Esophagus squamous epithelium (tissue), 5 donors: ENCODE measurements at places on chromosomes 12 and 14.

DNA sequence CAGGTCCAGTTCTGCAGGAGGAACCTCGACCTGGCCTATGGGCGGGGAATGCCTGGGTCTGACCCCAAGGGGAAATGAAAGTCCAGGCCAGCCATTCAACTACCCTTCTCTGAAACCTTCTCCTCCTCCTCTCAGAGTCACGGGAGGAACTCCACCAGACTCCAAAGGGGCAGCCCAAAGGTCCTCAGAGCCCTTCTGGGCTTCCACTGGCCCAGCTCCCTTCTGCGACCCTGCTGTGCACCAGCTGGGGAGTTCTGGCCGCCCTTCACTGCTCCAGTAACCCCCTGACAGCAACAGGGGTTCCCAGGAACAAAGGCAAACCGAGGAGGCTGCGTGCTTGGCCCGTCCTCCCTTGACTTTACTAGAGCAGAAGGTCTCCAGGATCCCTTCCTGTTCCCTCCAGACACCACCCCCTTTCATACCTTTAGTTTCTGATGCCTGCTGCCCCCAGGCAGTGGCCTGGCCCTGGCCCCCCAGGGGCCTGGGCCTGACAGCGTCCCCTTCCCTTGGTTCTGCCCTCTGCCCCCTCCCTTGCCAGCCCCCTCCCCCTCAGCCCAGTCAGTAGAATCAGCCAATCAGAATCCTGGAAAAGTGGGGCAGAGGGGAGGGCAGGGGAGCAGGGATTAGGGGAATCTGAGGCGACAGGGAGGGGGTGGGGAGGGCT lies 850 bp upstream of the ZNF385A start:
- peak overlapping the region; percentile 91 for H3K27ac ChIP-seq
- H3K27me3 ChIP-seq = no peaks in the 10 kb centered on the region
- peaks cover 45% of the 10 kb centered on the region for H3K4me1 ChIP-seq
- no peaks in the 10 kb centered on the region for H3K36me3 ChIP-seq
- no peak for DNase-seq

DNA sequence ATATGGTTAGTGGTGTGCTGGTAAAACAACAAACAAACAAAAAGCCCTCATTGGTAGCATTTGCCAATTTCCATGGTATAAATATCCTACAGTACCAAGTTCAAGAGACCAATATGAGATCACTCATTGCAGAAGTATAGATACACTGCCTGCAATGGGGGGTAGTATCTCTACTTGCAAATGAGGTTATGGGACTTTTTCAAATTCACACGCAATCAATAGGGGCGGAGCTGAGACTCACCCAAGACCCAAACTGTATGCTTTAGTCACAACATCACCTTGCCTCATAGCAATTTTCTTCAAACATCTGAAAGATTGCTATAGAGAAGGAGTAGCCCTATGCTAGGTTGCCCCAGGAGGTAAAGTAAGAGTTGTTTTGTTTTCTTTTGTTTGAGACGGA lies 93.7 kb downstream of the VCPKMT start:
- peaks cover 4% of the 10 kb centered on the region for H3K4me1 ChIP-seq
- no peak for DNase-seq
- H3K4me3 ChIP-seq = no peak overlapping the region
- H3K36me3 ChIP-seq = no peaks in the 10 kb centered on the region

- H3K4me1 ChIP-seq = peaks cover 21% of the 10 kb centered on the region
- DNase-seq = no peak
- H3K4me3 ChIP-seq = no peak overlapping the region
- no peaks in the 10 kb centered on the region for H3K36me3 ChIP-seq
These were observed 8.6 kb upstream of the ALDH2 start for GRCh38 chr12:111758120-111758561.

DNA sequence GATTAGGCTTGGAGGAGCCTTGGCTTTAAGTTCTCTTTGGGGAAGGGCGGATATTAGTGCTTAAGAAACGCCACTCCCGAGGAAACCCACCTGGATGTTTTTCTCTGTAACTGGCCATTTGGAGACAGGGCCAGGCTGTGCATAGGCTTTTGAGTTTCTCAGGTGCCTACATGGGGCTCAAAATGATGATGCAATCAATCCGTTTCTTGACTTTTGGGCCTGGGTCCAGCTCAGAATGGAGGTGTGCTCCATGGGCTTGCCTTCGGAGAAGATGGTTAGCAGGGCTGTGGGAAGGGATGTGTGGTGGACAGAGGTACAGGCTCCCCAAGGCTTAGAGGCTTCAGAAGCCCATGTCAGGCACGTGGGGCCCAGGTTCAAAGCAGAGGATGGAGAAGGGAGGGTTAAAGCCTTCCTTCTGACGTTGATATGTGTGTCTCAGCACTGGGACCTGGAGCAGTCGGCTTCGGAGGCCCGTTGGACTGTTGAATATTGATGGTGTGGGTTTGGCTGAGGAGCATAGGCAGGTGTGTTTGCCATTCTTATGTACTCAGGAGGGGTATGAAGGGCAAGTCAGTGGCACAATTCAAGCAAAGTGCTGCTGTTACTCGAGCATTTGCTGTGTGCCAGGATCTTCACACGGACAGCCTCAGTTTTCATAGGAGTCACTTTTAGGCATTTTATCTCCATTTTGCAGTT lies 82.8 kb downstream of the SLC25A47 start:
- H3K36me3 ChIP-seq = no peaks in the 10 kb centered on the region
- peaks cover 15% of the 10 kb centered on the region for H3K4me1 ChIP-seq
- no peaks in the 10 kb centered on the region for H3K27me3 ChIP-seq
- no peak overlapping the region for H3K4me3 ChIP-seq
- H3K27ac ChIP-seq = no peak overlapping the region

GRCh38 chr14:100589760-100590469 lies 2.7 kb upstream of the BEGAIN start:
- no peak overlapping the region for H3K27ac ChIP-seq
- H3K4me3 ChIP-seq = no peak overlapping the region
- H3K4me1 ChIP-seq = peaks cover 17% of the 10 kb centered on the region
- no peak for DNase-seq
- H3K27me3 ChIP-seq = peaks cover 6% of the 10 kb centered on the region

DNA sequence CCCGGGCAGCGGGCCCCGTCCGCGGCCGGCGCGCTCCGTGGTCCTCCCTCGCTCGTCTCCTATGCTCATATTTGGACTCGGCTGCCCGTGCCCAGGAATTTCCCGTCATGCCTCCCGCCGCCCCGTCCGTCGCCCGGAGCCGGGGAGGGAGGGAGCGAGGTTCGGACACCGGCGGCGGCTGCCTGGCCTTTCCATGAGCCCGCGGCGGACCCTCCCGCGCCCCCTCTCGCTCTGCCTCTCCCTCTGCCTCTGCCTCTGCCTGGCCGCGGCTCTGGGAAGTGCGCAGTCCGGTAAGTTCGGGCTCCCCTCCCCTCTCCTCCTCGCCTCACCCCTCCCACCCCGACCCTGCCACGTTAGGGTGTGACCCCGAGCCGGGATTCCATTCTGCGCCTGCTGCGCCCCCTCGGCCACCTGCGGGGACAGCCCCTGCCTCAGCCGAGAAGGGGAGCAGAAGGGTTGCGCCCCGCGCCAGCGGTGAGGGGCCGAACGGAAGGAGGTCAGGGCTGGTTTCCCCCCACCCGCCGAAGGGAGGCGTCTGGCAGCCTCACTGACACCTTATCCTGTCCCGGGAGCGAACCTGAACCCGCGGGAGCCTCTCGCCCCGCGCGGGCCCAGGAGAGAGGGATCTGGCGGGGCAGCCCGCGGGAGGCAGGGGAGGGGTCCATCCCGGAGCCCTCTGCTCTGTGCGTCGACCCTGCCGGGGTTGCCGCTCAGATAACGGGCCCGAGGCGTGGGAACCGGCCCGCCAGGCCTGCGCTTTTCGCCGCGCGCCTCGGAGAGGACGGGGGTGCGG lies at the start of gene MSRB3:
TSS of gene MSRB3 (plus strand) at position 108 of the 793 bp plus-strand sequence. CDS start 29,897 bp downstream, outside the sequence.
- no peaks in the 10 kb centered on the region for H3K27me3 ChIP-seq
- no peak for DNase-seq
- peak within 1 kb of the TSS; percentile 94 for H3K27ac ChIP-seq
- H3K36me3 ChIP-seq = no peaks in the 10 kb centered on the region
- peaks cover 35% of the 10 kb centered on the region for H3K4me1 ChIP-seq
- H3K4me3 ChIP-seq = peak within 1 kb of the TSS; percentile 59

DNA sequence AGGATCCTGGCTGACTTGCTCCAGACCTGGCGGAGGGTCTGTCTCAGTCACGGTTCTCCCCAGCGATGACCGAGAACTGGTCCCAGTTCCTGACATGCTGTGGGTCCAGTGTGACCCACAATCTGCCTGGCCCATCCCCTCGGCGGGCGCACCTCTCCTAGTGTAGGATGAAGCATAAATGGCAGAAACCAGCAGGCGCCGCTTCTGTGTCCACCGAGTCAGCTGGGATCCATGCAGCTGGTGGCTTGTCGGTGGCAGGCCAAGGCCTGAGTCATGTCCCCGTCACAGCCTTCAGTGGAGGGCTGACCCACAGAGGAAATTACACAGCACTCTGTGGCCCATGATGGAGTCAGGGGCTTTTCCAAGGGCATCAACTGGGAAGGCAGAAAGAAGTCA lies 38.5 kb downstream of the NFKBIA start:
- DNase-seq = no peak
- peaks cover 81% of the 10 kb centered on the region for H3K4me1 ChIP-seq
- H3K27ac ChIP-seq = peak overlapping the region; percentile 78
- H3K4me3 ChIP-seq = no peak overlapping the region
- H3K36me3 ChIP-seq = no peaks in the 10 kb centered on the region

DNA sequence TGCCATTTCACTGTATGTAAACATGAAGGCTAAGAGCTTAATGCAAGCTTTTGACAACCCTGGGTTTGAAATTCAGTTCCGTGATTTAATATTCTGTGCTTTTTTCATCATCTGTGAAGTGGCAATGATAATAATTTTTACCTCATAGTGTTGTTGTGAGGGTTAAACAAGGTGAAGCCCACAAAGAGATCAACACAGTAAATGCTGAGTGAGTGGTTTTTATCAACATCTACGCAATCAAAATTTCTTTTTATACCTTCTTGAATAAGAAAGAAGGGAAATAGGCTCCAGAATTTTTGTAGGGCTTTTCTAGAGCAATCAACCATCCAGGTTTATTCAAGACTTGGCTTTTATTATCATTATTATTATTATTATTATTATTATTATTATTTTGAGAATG lies 490.8 kb downstream of the SOX5 start:
- no peak for DNase-seq
- no peaks in the 10 kb centered on the region for H3K36me3 ChIP-seq
- no peak overlapping the region for H3K4me3 ChIP-seq

DNA sequence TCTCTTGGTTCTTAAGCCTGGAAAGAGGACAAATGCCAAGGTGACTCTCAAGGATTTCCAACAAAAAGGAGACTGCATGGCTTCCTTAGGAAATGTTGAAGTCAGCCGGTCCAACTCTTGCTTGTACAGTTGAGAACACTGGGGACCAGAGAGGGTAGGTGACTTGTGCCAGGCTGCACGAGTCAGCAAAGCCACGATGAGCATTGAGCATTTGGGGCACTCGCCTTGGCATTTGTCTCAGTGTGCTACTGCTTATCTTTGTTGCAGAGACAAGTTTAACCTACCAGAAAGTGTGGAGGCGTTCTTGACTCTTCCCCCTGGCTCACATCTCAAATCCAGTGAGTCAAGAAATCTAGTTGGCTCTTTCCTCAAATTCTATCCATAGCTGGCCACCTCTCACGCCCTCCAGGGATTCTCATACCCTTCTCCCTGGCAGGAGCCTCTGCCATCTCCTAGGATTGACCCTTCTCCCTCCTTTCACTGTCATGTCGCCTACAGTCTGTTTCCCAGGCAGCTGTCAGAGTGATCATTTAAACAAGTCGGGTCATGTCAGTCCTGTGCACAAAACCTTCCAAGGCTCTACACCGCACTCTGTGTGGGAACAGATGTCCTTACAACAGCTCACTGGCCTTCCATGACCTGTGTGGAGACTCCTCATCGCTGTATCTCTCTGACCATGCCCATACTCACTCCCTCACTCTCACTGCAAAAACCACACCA lies 17.2 kb upstream of the KRT83 start:
- DNase-seq = no peak
- no peak overlapping the region for H3K4me3 ChIP-seq
- H3K27me3 ChIP-seq = no peaks in the 10 kb centered on the region
- no peak overlapping the region for H3K27ac ChIP-seq
- H3K4me1 ChIP-seq = peaks cover 18% of the 10 kb centered on the region

GRCh38 chr14:50395448-50395847 lies 1.2 kb downstream of the CDKL1 start:
- no peaks in the 10 kb centered on the region for H3K4me1 ChIP-seq
- DNase-seq = no peak
- H3K36me3 ChIP-seq = no peaks in the 10 kb centered on the region
- peak overlapping the region; percentile 92 for H3K27ac ChIP-seq
- H3K4me3 ChIP-seq = peak overlapping the region; percentile 54
- no peaks in the 10 kb centered on the region for H3K27me3 ChIP-seq

DNA sequence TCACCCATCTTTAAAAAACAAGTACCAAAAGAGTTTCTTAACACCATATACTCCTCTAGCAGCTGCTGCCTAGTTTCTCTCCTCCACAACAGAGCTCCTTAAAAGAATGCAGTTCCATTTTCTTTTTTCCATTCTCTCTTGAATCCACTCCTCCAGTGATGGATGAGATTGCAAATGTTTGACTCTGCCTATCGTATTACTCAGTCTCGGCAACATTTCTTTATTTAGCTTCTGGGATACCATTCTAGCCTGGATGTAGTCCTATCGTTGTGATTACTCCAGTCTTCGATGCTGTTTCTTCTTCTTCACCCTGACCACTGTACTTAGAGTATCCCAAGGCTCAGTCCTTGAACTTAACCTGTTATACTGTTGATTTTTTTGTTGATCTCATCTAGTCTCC lies 30.8 kb downstream of the CAND1 start:
- no peaks in the 10 kb centered on the region for H3K4me1 ChIP-seq
- DNase-seq = no peak
- no peaks in the 10 kb centered on the region for H3K27me3 ChIP-seq
- H3K4me3 ChIP-seq = no peak overlapping the region
- H3K27ac ChIP-seq = no peak overlapping the region

GRCh38 chr14:79334272-79334671 lies 877.0 kb downstream of the DIO2 start:
- H3K27me3 ChIP-seq = no peaks in the 10 kb centered on the region
- no peaks in the 10 kb centered on the region for H3K36me3 ChIP-seq
- no peak overlapping the region for H3K27ac ChIP-seq

- H3K4me3 ChIP-seq = no peak overlapping the region
- no peak overlapping the region for H3K27ac ChIP-seq
- H3K36me3 ChIP-seq = no peaks in the 10 kb centered on the region
These were observed 361.2 kb downstream of the ATP23 start for GRCh38 chr12:58302487-58303011.

- H3K4me3 ChIP-seq = no peak overlapping the region
- H3K27ac ChIP-seq = no peak overlapping the region
- DNase-seq = no peak
These were observed 446.0 kb upstream of the DCN start for GRCh38 chr12:91628656-91629055.

DNA sequence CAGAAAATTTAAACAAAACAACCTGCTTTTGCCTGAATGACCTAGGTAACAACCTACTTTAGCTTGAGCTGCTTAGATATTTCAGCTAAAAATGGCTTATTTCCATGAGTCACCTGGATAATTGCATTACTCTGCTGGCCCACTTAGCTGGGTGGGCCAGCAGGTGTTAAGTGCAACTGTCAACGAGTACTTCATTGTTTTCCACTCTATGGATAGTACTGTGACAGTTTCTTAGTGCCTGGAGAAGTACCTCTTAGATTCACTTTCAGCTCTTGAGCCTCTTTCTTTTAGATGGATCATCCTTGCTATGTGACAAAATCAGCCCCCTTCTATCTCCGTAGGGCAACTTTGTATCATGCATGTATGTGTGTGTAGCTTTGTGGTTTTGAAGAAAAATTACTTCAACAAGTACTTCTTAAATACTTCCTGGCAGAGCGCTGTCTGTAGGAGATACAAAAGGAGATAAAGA lies 368.2 kb upstream of the ATP2B1 start:
- H3K27ac ChIP-seq = no peak overlapping the region
- no peak overlapping the region for H3K4me3 ChIP-seq
- no peaks in the 10 kb centered on the region for H3K36me3 ChIP-seq
- no peak for DNase-seq
